Activated T-helper 17 cell treated with anti-CD3 and anti-CD28 coated beads, Interleukin-2, amount 50 U/mL, for 72 hours (primary cell): ENCODE measurements at places on chromosomes 5 and 9. TPM values are rescaled to one million over a fixed set of nuclear protein-coding genes. Genes with fewer than 3 reads are reported as not detected.
A peak's percentile ranks its signal among the peaks of the same experiment; 100 is the strongest.

Gene ANXA2R
- total RNA-seq, result 6.2 TPM

Gene ZNG1A
- 38.8 TPM for total RNA-seq

- peak; percentile 92 for ATAC-seq
These were observed 43.4 kb upstream of the NR4A3 start for GRCh38 chr9:99778308-99778707.

DNA sequence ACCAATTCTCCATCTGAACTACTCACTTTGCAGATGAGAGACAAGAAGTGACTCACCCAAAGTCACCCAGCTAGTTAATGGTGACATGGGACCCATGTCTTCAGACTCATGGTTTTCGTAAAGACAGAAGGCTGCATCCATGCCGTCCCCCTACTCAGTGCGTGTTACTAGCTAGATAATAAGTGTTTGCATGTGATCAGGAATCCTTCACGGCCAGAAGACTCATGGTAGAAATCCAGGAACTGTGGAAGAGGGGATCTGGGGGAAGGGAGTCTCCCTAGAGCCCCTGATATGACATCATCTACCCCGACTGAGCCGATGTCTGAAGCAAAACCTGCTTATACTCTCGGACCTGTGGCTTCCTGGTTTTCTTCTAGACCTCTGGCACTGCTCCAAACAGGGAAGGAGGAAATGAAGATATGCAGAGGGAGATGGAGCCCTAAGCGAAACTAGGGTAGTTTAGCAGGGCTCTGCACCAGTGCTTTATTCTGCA, 3.3 kb downstream of the RNF183 start:
- ATAC-seq, result no peak

DNA sequence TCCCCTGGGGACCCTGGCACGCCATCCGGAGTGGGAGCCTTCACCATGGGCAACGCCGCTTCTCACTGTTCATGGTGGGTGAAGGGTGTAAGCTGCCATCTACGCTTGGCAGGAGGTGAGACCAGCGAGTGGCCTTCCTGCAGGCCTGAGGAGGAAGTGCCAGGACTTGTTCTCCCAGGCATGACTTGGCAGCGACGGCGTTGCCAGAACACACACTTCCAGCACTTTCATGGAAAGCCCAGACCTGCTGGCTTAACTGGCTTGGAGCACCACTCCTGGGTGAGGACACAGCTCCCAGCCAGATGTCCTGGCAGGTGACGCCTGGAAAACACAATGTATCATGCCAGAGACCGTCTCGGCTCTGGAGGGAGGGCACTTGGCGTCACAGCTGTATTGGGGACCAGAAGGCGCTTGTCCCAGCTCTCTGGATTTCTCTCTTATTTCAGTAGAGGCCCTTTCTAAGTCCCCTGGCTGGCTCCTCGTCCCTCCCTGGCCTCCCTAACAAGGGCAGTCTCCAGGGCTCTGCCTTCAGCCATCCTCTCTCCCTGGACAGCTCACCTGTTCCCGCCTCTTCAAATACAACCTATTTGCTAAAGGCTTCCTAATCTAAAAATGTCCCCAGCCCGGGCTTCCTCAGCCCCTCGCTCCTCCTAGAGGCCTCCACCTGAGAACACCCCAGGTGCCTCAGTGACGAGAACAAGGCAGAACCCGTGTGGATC, 188.3 kb downstream of the OLFM1 start:
- no peak for ATAC-seq

DNA sequence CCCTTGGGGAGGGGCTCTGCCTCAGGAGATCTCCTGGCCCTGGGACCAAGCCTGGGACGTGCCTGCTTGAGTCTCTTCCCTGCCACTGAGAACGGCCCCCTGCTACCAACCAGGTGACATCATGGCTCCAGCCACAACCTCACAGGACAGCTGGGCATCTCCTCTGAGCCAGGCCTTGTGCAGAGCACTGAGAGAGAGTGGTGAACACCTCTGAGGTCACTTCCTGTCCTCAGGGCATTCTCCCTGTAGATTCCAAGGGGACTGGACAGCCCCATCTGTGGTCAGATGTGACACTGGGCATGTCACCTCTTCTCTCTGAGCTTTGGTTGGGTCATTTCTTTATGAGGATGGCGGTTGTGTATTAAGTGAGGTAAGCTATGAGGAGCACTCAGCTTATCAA, 172.0 kb downstream of the MELK start:
- ATAC-seq, result no peak

Gene FAM153A
- 127 TPM for total RNA-seq

DNA sequence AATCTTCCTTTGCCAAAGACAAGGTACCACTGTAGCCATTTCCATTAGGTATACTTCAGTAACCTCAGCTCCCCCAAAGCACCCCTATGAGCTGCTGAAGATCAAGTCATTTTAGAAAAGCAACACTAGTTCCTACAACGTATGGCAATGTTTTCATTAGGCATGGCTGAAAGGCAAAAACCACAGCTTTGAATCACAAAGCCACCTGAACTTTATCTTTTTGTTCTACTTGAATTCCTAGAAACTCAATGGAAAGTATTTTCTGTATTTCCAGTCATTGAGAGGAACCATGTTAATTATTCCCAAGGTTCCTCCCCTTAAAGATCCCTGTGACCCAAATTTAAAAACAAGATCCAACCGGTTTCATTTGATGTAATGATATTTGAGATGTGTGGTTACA, 152.1 kb downstream of the EFNA5 start:
- no peak for ATAC-seq

DNA sequence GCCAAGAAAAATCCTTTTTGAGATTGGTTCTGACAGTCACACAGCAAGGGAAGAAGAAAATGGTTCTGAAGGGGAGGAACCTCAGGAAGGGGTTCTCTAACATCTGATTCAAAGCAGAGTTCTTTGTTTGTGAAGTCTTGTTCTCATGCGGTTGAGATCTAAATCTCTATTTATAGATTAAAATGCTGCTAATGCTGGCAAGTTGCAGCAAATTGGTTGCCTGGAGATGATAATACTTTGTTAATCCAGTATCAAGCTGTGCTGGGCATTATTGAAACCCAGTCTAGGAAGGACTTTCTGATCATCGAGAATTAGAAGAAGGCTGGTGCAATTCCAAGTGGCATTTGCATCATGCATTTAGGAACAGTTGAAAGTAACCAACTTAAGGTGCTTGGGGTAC, 34.0 kb upstream of the SLC28A3 start:
- no peak for ATAC-seq

- no peak for ATAC-seq
These were observed 326.1 kb upstream of the SLC24A2 start for GRCh38 chr9:20114974-20115373.

Gene WDR38
- total RNA-seq, result not detected

DNA sequence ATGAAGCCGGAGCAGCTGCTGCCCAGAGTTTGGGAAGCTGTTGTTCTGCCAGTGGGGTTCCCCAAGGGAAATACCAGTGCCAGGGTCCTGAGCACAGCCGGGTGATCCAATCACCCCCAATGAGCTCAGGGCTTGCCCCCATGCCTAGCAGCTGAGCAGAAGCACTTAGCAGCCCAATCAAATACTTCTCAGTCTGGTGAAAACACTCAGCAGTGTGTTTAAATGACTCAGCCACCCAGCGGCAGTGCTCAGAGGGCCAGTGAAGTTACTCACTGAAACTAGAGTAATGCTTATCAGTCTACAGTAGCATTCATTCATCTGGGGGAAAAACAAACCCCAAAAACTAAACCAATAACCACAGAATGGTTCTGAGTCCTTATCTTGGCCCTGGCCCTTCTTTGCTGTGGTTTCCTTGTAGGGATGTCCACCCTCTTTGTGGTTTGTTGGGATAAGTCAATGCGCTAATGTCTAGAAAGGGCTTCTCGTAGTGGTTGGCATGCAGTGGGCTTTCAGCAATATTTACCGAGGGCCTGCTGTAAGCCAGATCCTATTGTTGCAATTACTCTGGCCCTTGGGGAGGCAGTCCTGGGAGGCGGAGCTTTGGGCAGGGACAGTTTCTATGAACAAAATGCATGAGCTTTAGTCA, 43.1 kb downstream of the LHX2 start:
- peak; percentile 97 for ATAC-seq

- ATAC-seq, result no peak
These were observed 50.6 kb downstream of the RASEF start for GRCh38 chr9:83012168-83012921.

DNA sequence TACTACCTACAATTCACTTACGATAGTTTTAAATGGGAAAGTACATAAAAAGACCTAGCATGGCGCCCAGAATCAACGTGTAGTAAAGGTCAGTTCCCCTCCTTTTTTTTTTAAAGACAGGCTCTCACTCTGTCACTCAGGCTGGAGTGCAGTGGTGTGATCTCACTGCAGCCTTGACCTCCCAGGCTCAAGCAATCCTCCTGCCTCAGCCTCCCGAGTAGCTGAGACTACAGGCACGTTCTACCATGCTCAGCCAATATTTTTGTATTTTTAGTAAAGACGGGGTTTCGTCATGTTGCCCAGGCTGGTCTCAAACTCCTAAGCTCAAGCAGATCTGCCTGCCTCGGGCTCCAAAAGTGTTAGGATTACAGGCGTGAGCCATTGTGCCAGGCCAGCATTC, 40.7 kb upstream of the MTMR12 start:
- no peak for ATAC-seq

Gene OR1L4
- total RNA-seq, result not detected

Gene FAM81B
- total RNA-seq, result not detected

- no peak for ATAC-seq
These were observed 273.6 kb downstream of the PTPRD start for GRCh38 chr9:10339152-10339551.

DNA sequence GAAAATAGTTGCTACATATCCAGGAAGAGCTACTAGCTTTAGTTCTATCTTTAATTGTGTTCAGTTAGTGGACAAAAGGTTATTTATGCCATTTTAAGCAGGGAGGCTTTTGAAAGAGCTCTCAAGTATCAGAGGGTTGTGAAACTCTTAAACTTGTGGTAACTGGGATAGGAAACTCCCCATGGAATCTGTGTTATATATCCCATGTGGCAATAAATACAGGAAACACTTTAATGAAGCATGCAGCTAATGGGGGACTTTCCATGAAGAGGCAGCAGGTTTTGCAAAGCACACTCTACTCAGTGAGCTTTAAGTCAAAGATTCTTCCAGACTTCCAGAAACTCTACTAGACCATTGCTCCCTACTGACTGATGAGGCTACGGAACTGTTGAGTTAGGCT, 805.0 kb upstream of the C9orf72 start:
- no peak for ATAC-seq

DNA sequence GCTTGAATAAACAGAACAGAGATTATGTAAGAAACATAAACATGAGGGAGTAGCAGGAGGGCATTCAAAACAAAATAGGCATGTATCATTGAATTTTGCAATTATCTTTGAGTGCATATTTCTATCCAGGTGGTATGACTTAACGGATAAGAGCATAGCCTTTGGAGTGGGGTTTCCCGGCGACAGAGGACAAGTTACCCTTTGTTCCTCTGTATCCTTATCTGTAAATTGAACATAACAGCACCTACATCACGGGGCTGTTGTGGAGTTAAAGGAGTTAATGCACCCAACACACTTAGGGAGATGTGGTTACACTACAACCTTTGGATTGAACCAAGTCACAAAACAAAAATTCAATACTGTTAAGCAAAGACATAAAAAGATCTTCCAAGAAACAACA, 314.6 kb upstream of the KIF2A start:
- no peak for ATAC-seq

- no peak for ATAC-seq
These were observed 6.5 kb downstream of the OR13C8 start for GRCh38 chr9:104575456-104575855.

GRCh38 chr9:4475301-4475700, 15.0 kb upstream of the SLC1A1 start:
- no peak for ATAC-seq
